Daoy (cell line): ENCODE measurements at places on chromosomes 2 and 18. TPM values are rescaled to one million over a fixed set of nuclear protein-coding genes. Genes with fewer than 3 reads are reported as not detected.
A peak's percentile ranks its signal among the peaks of the same experiment; 100 is the strongest.

- peak; percentile 59 for DNase-seq
Observed at GRCh38 chr2:39504790-39505335, 67.8 kb upstream of the MAP4K3 start.

Gene TNFAIP6
- 2.4 and 3.2 TPM in 2 replicates for total RNA-seq

GRCh38 chr18:22640281-22640842 lies 222.6 kb upstream of the CTAGE1 start:
- peak; percentile 12 for DNase-seq

- DNase-seq = no peak
Observed at GRCh38 chr18:46253498-46253897, 149.3 kb downstream of the HAUS1 start.

- no peak for DNase-seq
Observed at GRCh38 chr2:149438330-149438960, 108.1 kb downstream of the LYPD6 start.

DNA sequence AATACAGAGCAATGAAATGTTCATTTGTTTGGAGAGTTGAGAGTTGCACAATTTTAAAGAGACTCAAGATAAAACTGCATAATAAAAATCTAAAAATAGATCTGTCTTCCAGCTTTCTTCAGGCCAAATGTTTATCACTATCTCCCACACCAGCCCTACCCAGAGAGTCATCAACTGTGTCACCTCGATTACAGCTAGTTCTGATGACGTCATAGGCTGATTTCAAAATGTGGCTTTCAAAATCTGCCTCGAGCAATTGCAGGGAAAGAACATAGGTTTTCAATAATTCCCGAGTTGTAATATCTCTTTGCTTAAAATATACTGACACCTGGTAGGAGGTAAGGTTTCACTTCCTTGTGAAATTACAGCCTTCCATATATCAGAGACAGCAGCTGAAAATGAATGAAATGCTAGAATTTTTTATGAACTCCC lies 677.6 kb upstream of the ID2 start:
- no peak for DNase-seq

DNA sequence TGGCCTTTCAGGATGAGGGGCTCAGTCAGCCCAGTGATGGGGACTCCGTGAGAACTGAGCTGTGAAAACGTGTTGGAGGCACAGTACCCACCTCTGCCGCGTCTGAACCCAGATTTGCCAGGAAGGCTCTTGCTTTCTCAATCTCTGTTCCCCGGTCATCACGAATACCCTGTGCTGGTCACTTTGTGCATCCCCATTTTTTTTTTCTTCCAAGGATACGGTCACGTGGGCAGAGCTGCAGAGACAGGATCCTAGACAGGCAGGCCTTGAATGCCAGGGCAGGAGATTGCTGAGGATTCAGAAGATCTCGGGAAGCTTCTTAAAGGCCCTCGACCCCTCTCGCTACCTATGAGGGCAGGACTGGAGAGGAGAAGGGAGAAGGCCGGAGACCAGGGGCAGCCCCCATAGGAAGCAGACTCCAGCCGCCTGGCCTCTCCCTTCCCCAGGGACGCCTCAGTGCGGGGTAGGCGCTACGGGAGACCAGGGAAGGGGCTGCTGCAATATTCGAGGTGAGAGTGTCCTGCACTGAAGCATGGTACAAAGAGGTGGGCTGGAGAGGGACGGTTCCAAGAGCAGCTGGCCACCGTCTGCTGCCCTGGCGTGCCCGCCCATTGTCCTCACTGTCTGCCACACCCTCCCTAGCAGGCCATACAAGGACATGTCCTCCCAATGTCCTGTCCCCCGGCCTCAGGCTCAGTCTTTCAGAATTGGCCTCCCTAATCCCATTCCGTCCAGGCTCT lies 29.0 kb upstream of the TAF1B start:
- no peak for DNase-seq

DNA sequence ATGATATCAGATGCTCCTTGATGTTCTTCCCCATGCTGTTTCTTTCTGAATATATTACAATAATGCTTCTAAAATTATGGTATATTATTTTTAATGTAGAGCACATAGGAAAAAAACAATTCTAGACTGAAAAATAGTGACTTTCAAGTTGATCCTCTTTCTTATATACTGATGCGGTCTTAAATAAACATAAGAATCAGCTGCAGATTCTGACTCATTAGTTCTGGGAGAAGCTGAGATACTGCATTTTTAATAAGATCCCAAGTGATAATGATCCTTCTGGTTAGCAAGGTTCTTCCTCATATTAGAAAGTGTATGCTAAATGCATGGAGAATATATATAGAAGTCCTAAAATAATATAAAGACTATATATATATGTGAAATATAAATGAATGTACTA lies 124.9 kb downstream of the XIRP2 start:
- no peak for DNase-seq

- DNase-seq = no peak
Observed at GRCh38 chr2:129798626-129799025, 180.8 kb upstream of the RAB6C start.

Gene FAP
- 6.9 and 10.1 TPM in 2 replicates for total RNA-seq

DNA sequence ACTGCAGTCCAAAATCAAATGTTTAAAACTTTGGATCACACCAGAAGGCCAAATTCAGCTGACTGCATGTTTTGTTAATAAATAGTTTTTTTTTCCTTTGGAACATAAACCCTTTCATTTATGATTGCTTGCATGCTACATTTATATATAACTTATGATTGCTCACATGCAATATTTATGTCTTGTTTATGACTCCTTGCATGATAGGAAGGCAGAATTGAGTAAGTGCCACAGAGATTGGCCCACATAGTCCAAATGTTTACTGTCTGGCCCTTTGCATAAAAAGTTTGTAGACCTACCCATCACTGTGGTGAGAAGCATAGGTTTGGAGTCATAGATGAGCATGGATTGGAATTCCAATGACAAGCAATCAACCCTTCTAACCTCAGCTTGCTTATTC lies 30.8 kb downstream of the WDFY1 start:
- DNase-seq = no peak

DNA sequence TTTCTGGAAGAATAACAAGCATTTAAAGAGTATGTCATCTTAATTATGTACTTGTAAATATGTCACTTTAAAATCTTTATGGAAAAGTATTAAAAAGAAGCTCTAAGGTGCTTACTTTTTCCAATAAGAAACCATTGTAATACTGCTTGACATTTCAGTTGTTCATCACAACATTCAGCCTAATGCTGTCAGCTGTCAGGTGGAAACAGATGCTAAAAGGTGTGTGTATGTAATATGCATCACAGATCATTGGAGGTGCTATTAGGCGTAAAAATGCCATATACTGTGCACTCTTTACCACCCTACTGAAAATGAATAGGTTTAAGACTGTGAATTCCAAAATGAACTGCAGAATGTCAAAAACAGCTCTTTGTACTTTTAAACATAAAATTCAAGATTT lies 40.3 kb downstream of the METTL8 start:
- no peak for DNase-seq

Gene DBI
- 93.6 and 133 TPM in 2 replicates for total RNA-seq

Gene REG3A
- total RNA-seq = not detected in 2 replicates

Gene IL18R1
- total RNA-seq = 4.6 and 7.0 TPM in 2 replicates

GRCh38 chr18:10086458-10087210 lies 172.8 kb downstream of the VAPA start:
- no peak for DNase-seq

- no peak for DNase-seq
Observed at GRCh38 chr2:232377319-232377718, 1.2 kb upstream of the ALPP start.

Gene SLC20A1
- 58.4 and 71.2 TPM in 2 replicates for total RNA-seq

Gene EGR4
- not detected in 2 replicates for total RNA-seq

GRCh38 chr2:2400286-2401038 lies 69.4 kb upstream of the MYT1L start:
- DNase-seq = peak; percentile 9

GRCh38 chr18:31512203-31512764 lies 14.3 kb downstream of the DSG2 start:
- DNase-seq = peak; percentile 89

DNA sequence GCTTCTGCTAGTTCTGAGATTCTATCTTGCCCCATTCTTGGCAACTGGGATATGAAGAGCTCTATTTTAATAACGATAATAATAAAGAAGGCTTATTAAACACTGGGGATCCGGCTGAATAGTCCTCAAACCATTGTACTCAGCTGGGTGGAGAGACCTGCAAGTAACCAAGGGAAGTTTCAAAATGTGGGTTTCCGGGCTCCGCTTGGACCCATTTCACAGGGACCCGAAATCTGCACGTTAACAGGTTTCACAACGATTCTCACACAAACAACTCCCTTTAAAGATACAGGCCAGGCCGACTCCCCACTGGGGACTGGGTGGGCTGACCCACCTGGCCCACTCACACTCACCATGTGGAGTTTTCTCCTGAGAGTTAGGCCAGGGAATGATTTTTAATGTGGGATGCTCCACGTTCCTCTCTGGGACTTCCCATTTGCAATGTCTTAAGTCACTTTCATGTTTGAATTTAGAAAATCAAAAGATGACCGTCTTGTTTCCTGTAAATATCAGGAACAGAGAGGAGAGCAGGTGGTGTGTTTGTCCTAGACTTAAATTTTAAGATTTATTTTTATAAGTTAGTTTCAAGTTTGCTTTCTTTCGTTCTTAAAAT lies 96.3 kb downstream of the SH3RF3 start:
- no peak for DNase-seq

GRCh38 chr2:41084321-41084720 lies 632.4 kb upstream of the SLC8A1 start:
- DNase-seq = no peak

- no peak for DNase-seq
Observed at GRCh38 chr2:46832543-46832942, 83.1 kb downstream of the MCFD2 start.

- DNase-seq = peak; percentile 97
Observed at GRCh38 chr2:196926562-196927375, at the start of gene PGAP1. PGAP1 (minus strand) TSS chr2:196926707; CDS start chr2:196926616, 91 bp downstream.

- peak; percentile 59 for DNase-seq
Observed at GRCh38 chr18:23982155-23983079, 32.1 kb upstream of the TTC39C start.

Gene SULT1C4
- not detected in 2 replicates for total RNA-seq

Gene RETREG2
- total RNA-seq = 33.3 and 48.8 TPM in 2 replicates

GRCh38 chr18:13500227-13500865 lies 226.0 kb downstream of the FAM210A start:
- peak; percentile 69 for DNase-seq

DNA sequence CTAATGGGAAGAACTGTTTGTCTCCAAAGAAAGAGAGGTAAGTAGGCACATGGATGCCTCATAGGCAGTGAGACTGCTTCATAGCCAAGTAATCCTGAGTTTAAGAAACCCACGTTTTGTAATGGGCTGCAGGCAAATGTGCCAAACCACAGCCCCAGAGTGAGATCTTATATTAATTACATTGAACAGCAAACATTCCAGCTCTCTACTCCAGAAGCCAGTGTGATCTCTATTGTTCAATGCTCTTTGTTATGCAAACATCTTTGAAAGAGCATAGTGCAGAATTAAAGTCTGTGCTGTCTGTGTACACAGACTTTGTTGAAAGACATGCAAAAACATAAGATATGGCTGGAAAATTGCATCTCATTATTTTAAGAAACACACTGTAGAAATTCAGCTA lies 720.8 kb upstream of the REG3G start:
- no peak for DNase-seq

- no peak for DNase-seq
Observed at GRCh38 chr2:32683520-32684086, 55.8 kb downstream of the TTC27 start.

DNA sequence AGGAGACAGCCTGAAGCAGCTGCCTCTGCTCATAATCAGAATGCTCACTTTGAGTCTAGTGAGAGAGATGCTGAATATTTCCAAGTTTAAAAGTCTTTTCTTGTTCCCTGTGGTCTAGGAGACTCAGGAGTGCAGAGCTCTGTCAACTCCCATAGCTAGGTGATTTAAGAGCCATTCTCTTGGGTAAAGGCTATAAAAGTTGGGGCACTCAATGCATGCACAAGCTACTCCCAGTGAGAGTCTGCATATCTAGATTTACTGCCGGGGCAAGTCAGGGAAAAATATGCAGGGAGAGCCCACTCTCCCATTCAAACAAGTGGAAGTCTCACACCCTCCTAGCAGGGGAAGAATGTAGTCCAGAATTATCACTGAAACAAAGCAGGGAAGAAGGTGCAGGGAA lies 408.6 kb upstream of the KCNJ3 start:
- no peak for DNase-seq

Gene ATL2
- 132 and 169 TPM in 2 replicates for total RNA-seq

Gene MORN2
- total RNA-seq = 50.1 and 82.2 TPM in 2 replicates

DNA sequence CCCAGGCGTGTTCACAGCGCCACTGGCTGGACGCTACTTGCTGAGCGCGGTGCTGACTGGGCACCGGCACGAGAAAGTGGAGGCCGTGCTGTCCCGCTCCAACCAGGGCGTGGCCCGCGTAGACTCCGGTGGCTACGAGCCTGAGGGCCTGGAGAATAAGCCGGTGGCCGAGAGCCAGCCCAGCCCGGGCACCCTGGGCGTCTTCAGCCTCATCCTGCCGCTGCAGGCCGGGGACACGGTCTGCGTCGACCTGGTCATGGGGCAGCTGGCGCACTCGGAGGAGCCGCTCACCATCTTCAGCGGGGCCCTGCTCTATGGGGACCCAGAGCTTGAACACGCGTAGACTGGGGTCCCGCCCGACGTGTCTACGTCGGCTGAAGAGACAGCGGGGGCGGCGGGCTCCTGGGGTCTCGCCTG lies 891 bp upstream of the KHK start:
- peak; percentile 80 for DNase-seq

DNA sequence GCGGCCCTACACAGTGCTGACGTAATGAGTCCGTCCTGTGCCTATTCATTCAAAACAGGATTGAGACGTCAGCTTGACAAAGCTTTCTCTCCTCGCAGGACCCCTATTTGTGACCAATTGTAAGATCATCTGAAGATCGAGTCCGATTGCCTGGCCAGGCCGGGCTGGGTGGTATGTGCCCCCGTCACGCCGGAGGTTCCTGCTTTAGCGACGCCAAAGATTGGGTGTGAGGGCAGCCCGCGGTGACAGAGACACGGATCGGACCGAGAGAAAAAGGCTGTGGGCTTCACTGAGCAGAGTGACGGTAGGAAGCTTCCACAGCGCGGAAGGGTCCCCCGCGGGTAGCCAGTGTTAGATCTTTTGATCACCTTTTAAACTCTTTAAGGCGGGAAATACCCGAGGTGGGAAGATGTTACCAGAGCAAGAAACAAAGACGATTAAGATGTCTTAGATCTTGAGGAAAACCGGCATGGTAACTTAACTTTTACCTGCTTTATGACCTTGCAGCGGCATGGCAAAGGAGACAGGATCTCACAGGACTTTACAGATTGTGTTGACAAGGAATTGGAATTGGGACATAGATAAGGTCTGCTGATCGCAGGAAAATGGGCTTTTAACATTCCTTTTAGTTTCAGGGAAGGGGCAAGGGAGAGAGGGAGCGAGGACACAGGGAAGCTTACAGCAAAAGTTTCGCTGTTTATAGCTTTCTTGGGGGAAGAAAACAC lies 220.0 kb downstream of the METTL4 start:
- DNase-seq = no peak

Gene UGT1A3
- not detected in 2 replicates for total RNA-seq

Gene CHST10
- 9.4 and 13.6 TPM in 2 replicates for total RNA-seq

Gene CFLAR
- 25.1 and 26.3 TPM in 2 replicates for total RNA-seq

DNA sequence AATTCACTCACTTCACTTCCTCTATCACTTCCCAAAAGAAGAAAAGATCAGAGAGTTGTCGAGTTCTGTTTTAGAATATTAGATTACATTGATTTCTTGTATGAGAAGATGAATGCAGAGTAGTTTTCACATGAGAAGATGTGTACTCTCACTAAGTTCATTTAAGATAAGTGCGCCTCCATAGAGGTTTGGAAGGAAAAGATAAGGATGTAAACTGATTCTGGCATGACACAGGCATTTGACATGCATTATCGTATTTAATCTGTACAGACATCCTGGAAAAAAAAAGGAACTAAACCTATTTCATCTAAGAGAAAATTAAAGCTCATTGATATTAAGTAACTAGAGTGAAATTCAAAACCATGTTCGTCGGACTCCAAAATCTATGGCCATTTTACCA lies 152.2 kb upstream of the CRIM1 start:
- no peak for DNase-seq
